ENCODE measurements at places on chromosomes 3 and 15.
A peak's percentile ranks its signal among the peaks of the same experiment; 100 is the strongest.

- no peaks in the 10 kb centered on the region for H3K27me3 ChIP-seq
- H3K4me3 ChIP-seq = no peak overlapping the region
- H3K36me3 ChIP-seq = peaks cover 5% of the 10 kb centered on the region
Measured at GRCh38 chr3:11543948-11544387, 99.7 kb downstream of the VGLL4 start.

DNA sequence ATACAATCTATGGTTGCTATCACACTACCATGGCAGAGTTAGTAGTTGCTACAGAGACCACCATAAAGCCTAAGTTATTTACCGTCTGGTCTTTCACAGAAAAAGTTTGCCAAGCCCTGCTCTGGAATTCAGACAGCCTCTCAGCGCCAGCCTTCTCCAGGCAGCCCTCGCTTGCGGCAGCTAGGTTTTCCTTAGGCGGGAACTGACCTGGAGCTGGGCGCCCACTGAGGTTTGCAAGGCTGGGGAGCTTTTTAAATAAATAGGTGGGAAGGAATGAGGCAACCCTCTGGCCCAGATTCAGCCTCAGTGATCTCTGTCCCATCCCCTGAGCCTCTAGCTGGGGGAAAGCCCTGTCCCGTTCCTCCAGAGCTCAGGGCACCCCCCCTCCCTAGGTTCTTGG lies 1.2 kb downstream of the CTSH start:
- DNase-seq = no peak
- H3K36me3 ChIP-seq = peaks cover 43% of the 10 kb centered on the region
- H3K27me3 ChIP-seq = no peaks in the 10 kb centered on the region
- H3K4me1 ChIP-seq = peaks cover 52% of the 10 kb centered on the region

- H3K27me3 ChIP-seq = no peaks in the 10 kb centered on the region
- no peak overlapping the region for H3K27ac ChIP-seq
Measured at GRCh38 chr3:189841473-189842205, 210.4 kb downstream of the TP63 start.

DNA sequence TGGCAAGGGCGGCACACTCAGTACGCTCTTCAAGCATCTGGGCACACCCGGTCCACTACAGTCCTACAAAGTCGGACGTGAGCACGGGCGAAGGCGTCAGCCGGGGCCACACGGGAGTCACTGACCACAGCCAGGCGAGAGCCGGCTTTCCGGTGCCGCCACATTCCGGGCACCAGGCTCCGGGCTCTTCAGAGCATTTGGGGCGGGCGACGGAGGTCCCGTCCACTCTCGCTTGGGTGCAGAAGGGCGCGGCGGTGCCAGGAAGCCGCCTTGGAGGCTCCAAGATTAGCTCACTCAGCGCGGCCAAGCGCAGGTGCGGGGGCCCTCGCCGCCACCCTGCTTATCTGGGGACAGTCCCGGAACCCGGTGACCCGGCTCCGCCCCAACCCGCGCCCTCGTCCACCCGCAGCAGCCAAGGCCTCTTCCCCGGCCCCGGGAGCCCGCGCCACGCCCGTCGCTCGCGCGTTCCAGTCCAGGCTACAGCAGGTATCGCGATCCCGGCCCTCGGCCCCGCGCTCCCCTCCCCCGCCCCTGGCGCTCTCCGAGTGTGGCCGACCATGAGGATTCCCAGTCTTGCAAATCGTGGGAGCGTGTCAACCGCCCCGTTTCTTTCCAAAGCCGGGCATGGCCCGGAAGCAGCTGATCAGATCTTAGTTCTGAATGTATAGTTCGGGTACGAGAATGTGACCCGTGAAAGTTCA lies at the start of gene ADPRH:
Gene ADPRH (plus strand): TSS at position 127 of the 701 bp plus-strand sequence. CDS start 2,678 bp downstream, outside the sequence.
- H3K4me3 ChIP-seq = peak within 1 kb of the TSS; percentile 97
- peak; percentile 76 for DNase-seq
- H3K4me1 ChIP-seq = peaks cover 37% of the 10 kb centered on the region
- peak within 1 kb of the TSS; percentile 99 for H3K27ac ChIP-seq

GRCh38 chr3:129989414-129989813 lies 14.9 kb downstream of the TRH start:
- H3K27ac ChIP-seq = no peak overlapping the region
- no peaks in the 10 kb centered on the region for H3K36me3 ChIP-seq
- H3K4me3 ChIP-seq = no peak overlapping the region
- no peaks in the 10 kb centered on the region for H3K4me1 ChIP-seq
- H3K27me3 ChIP-seq = peaks cover 21% of the 10 kb centered on the region

DNA sequence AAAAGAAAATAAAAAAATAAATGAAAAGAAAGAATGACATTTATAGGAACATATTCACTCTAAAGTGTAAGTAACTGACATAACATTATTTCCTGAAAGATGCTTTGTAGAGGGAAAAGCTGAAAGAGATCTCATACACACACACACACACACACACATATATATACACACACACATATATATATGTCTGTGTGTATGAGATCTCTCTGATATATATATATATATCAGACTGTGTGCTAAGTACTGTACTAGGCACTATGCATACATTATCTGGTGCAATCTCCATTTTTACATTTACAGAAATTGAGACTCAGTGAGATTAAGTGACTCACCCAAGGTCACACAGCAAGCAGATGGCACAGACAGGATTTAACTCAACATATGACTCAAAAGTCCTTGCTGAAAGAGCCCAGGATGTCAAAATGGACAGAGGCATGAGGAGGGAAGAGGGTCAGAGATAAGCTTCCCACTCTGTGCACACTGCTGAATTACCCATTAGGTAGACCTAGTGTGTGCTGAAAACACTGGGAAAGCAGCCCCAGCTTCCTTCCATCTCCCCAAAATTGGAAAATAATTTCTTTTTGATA lies 15.0 kb downstream of the BHLHE40 start:
- no peak overlapping the region for H3K4me3 ChIP-seq
- H3K27me3 ChIP-seq = no peaks in the 10 kb centered on the region
- peaks cover 30% of the 10 kb centered on the region for H3K4me1 ChIP-seq
- H3K36me3 ChIP-seq = no peaks in the 10 kb centered on the region
- H3K27ac ChIP-seq = no peak overlapping the region

DNA sequence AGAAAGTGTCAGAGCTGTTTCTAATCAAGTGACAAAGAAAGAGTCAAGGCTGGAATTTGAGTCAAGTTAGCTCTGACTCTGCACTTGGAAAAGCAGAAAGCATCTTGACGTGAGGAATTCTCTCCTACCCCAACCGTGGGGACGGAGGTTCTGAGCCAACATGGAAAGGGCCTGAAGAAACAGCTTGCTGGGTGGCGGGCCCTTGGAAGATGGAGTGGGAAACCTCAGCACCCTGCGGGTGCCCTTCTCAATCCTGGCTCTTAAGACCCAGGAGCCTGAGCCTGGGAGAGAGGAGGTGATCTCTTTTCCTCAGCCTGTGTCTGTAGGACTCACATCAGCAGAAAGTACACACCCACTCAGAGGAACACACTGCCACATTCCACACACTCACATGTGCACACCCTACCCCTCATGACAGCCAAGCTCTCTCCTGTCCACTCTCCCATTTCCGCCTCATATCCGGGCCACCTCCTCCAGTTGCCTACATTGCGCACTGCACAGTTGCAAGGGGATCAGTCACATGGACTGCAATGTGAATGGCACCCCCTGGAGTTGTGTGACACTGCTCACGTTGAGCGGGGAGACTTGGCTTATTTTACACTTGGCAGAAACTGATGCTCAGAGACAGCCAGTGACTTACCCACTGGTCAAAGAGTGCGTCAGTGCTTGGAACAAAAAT lies 101.5 kb upstream of the SLC6A6 start:
- no peak overlapping the region for H3K4me3 ChIP-seq
- H3K27me3 ChIP-seq = peaks cover 25% of the 10 kb centered on the region
- no peaks in the 10 kb centered on the region for H3K36me3 ChIP-seq
- DNase-seq = no peak
- no peak overlapping the region for H3K27ac ChIP-seq

GRCh38 chr3:8856071-8856470 lies 86.7 kb upstream of the OXTR start:
- no peak for DNase-seq
- no peaks in the 10 kb centered on the region for H3K4me1 ChIP-seq
- H3K36me3 ChIP-seq = no peaks in the 10 kb centered on the region
- no peak overlapping the region for H3K27ac ChIP-seq
- H3K27me3 ChIP-seq = no peaks in the 10 kb centered on the region

DNA sequence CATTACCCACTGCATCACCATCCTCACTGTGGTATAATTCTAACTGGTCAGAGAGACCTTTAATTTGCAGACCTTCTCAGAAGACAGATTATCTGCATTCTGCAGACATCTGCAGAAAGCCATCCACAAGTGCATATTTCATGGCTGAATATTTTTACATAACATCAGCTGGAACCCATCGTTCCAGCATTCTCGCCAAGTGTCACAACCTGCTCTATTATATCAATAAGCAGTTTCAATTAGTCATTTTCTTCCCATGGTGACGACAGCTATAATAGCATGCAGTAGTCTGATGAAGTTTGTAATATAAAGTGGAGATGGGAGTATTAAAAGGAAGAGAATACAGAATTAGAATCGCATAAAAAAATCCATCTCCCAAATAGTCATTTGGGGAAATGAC lies 334.7 kb downstream of the FHIT start:
- H3K36me3 ChIP-seq = no peaks in the 10 kb centered on the region
- H3K4me1 ChIP-seq = no peaks in the 10 kb centered on the region
- DNase-seq = no peak
- H3K4me3 ChIP-seq = no peak overlapping the region

DNA sequence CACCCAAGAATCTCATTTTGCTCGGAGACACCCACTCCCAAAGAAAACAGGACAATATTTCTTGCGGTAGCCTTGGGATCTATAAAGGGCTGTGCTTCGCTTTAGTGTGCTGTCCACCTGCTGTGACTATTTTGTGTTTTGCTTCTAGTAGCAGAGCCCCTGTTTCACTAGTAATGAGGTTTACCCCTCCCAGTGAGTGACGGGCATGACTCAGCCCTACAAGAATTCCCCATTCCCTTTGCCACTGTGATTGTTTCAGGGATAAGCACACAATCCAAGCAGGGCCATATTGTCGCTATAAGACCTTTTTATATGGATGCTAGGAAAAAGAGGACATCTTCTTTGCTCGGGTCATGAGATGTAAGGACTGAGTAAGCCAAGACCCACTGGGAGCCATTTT lies 62.5 kb upstream of the FOXB1 start:
- H3K27me3 ChIP-seq = peaks cover 12% of the 10 kb centered on the region
- no peak overlapping the region for H3K4me3 ChIP-seq
- H3K27ac ChIP-seq = no peak overlapping the region
- DNase-seq = no peak
- H3K4me1 ChIP-seq = no peaks in the 10 kb centered on the region
- no peaks in the 10 kb centered on the region for H3K36me3 ChIP-seq

DNA sequence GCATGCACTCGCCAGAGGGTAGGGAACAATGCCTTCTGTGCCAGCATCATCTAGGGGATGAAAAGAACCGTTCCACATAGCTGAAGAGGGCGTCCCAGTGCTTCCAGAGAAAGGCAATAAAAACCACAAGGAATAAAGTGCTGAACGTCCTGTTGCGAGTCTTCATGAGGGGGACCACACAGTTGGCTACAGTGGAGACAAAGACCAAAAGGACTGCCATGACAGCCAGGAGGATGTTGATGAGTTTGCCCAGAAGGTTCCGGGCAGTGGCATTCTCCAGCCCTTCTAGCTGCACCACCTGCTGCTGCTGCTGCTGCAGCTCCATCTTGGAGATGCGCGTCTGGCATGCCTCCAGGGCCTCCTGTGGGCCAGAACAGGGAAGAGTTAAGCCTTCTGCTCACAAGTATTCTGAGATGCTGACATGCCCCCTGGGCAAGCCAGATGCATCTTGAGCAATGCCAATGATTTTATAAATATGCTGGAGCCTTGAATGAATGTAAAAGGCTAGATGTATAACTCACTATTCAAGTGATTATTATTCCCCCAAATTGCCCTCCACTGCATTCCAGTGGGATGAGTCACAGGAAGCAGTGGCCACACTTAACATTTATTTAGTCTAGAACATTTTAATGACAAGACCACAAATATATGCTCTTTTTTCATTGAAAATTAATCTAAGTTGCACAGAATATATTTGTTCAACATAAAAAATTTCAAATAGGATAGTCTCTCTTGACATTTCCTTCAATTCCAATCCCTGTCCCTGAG lies 45.1 kb upstream of the PLXND1 start:
- DNase-seq = no peak
- H3K27ac ChIP-seq = no peak overlapping the region
- H3K4me1 ChIP-seq = peaks cover 2% of the 10 kb centered on the region
- peaks cover 25% of the 10 kb centered on the region for H3K36me3 ChIP-seq
- H3K4me3 ChIP-seq = no peak overlapping the region

DNA sequence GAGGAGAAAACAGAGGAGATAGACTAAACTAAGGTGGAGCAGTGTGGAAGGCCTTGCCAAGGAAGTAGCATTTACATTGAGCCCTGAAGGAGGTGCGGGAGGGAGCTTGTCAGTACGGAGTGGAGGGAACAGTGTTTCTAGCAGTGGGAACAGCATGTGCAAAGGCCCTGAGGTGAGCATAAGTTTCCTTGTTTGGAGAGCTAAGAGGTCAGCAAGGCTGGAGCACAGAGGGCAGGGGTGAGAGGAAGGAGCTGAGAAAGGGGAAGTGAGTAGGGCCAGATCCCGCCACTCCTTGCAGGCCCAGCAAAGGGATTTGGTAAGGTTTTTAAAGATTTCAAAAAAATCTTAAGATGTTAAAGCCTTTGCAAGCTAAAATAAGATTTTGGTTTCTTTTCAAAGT lies 70.1 kb downstream of the HMCES start:
- H3K4me1 ChIP-seq = peaks cover 5% of the 10 kb centered on the region
- no peak overlapping the region for H3K4me3 ChIP-seq
- DNase-seq = no peak
- H3K27me3 ChIP-seq = peaks cover 18% of the 10 kb centered on the region
- H3K27ac ChIP-seq = no peak overlapping the region

DNA sequence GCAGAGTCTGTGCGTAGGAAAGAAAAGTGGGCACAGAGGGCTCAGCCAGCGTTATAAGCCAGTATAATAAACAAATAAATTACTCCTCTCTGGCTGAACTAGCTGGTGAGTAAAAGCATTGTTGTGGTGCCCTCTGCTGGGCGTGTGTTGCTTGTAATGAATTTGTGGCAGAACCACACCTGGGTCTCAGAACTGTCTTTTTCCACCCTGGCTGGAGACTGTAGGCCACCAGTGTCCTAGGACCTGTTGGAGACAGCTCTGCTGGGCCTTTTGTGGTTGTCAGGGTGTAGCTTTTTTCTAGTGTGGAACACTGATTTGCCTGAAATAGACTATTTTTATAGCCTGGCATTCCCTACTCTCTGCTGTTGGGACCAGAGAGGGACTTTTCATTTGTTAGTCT lies 130.5 kb upstream of the EIF1B start:
- H3K27me3 ChIP-seq = no peaks in the 10 kb centered on the region
- H3K27ac ChIP-seq = no peak overlapping the region
- no peaks in the 10 kb centered on the region for H3K4me1 ChIP-seq
- no peaks in the 10 kb centered on the region for H3K36me3 ChIP-seq

DNA sequence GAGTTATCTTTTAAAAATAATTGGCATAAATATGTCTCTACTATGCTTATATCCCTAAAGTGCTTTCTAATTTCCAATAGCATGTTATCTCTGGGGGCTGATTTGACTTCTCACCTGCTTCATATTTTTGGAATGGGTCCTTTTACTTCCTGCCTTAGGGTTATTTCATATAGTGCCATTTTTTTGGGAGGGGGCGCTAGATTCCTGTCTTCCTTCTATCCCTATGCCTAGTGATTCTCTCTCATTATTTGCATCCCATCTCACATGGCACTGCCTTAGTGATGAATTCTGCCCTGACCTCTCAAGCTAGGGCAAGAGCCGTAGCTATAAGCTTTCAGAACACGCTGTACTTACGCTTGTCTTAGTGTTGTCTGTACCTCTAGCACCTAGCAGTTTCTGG lies 150.3 kb upstream of the SLITRK3 start:
- H3K36me3 ChIP-seq = no peaks in the 10 kb centered on the region
- DNase-seq = no peak
- no peaks in the 10 kb centered on the region for H3K4me1 ChIP-seq
- H3K27ac ChIP-seq = no peak overlapping the region
- H3K4me3 ChIP-seq = no peak overlapping the region
- H3K27me3 ChIP-seq = no peaks in the 10 kb centered on the region

- H3K4me1 ChIP-seq = no peaks in the 10 kb centered on the region
- no peak overlapping the region for H3K27ac ChIP-seq
- no peaks in the 10 kb centered on the region for H3K27me3 ChIP-seq
- no peak overlapping the region for H3K4me3 ChIP-seq
Measured at GRCh38 chr15:87959662-87960061, 296.9 kb downstream of the NTRK3 start.

All from activated B cell treated with CpG ODN at 0.5 μM for 24 hours (primary cell).